Hepatocyte (in vitro differentiated cells): ENCODE measurements at places on chromosomes 7 and 10. TPM values are rescaled to one million over a fixed set of nuclear protein-coding genes. Genes with fewer than 3 reads are reported as not detected.

The FANK1 gene
- 0.88 and 6.0 TPM in 2 replicates for total RNA-seq

The TCAF2 gene
- total RNA-seq = 1.0 and 1.1 TPM in 2 replicates

The LSM8 gene
- total RNA-seq = 39.1 and 43.9 TPM in 2 replicates

The C10orf143 gene
- total RNA-seq = 0.50 and 2.5 TPM in 2 replicates

The LRRC4 gene
- total RNA-seq = 15.1 TPM in 2 replicates

The HNRNPF gene
- 186 and 217 TPM in 2 replicates for total RNA-seq

- no peak for DNase-seq
Observed at GRCh38 chr7:102248081-102248455, 38.6 kb upstream of the SH2B2 start.

DNA sequence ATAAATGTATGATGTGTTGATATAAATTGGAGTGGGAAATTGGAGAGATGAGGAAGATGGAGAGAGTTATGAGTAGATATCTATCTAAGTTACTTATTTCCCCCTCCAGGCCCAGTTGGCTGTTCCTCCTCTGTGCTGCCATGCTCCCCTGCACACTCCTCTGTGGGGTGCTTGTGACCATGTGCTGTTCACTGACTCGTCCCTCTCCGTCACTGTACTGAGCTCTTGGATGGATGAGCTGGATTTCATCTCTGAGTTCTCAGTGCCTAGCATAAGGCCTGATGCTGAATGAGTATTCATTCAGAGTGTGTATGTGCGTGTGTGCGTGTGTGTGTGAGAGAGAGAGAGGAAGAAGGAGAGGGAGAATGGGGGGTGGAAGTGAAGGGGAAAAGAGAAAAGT, 14.5 kb downstream of the OR9A2 start:
- no peak for DNase-seq

DNA sequence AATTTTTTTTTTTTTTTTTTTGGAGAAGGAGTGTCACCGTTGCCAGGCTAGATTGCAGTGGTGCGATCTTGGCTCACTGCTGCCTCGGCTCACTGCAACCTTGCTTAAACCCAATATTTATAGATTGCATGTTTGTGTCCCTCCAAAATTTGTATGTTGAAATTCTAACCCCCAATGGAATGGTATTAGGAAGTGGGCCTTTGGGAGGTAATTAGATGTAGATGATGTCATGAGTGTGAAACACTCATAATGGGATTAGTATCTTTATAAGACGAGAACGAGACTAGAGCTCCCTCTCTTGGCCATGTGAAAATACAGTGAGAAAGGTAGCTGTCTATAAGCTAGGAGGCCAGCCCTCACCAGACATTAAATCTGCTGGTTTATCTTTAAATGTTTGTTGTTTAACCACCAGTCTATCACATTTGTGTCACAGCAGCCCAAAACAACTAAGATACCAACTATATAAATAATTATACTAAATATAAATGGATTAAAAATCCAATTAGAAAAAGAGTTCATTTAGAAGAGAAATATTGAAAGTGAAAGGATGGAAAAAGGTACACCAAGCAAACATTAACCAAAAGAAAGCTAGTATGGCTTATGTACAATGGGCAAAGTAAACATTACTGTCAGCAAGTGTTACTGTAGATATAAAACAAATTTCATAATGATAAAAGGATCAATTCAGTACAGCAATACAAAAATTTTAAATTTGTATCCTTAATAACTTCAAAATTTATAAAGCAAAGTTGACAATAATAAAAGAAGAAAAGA, 9.3 kb downstream of the TCAF1 start:
- no peak for DNase-seq

- DNase-seq = no peak
Observed at GRCh38 chr10:26085549-26085948, 131.0 kb upstream of the GAD2 start.

- DNase-seq = peak; percentile 31
Observed at GRCh38 chr10:60314069-60314940, 75.4 kb downstream of the ANK3 start.

- DNase-seq = no peak
Observed at GRCh38 chr10:122422266-122422989, 32.0 kb upstream of the ARMS2 start.

DNA sequence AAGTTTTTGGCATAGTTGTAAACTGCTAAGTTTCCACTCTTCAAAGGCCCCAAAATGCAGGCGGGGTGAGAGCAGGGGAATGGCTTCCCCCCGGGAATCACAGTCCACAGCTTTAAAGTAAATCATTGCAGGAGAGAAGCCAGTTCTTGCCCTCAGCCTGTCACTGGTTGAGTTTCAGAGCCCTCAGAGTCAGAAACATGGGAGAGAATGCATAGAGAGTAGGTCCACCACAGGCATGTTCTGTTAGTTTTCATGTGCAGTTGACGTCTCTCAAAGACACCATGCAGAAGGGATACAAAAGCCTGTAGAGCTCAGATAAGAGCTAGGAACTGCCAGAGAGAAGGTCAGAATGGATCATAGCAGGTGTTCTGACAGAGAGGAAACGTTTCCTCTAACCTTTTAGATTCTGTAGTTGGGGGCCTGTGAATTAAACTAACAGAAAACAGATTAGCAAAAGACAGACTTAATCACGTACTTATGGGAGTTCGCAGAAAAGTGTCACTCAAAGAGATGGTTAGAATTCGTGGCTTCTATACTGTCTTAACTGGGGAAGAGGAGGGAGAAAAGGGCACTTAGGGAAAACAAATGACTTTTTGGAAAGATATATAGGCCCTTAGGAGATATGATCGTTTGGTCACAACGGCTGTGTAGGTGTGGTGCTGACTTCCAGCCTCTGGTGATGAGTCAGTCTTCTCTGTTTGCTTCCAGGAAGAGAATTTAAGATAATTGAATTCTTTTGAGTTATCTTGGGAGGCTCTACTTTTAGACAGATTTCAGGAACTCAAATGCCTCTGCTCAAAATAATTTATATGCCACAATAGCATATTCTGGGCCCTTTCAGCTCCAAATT, 48.0 kb upstream of the MSRB2 start:
- DNase-seq = no peak

DNA sequence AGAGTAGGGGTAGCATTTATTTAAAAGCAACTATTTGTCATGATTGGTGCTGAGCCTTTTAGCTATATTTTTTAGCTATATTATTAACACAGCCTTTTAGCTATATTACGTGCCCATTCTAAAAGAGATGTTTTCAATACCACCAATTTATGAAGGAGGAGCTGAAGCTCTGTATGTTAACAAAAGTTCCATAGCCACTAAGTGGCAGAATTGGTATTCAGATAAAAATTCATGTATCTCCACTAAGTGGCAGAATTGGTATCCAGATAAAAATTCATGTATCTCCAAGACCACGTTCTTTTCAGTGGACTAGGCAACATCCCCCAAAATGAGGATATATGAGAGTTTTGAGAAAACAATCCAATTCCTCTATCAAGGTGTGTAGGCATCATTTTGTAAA, 268.6 kb downstream of the HGF start:
- DNase-seq = peak; percentile 23
